ENCODE measurements at places on chromosomes 1 and 21.

- DNase-seq, result peak; percentile 60
Measured at GRCh38 chr1:15684042-15684461, at the start of gene PLEKHM2. TSS of gene PLEKHM2 (plus strand) at chr1:15684320. CDS start at chr1:15684559, 239 bp downstream.

DNA sequence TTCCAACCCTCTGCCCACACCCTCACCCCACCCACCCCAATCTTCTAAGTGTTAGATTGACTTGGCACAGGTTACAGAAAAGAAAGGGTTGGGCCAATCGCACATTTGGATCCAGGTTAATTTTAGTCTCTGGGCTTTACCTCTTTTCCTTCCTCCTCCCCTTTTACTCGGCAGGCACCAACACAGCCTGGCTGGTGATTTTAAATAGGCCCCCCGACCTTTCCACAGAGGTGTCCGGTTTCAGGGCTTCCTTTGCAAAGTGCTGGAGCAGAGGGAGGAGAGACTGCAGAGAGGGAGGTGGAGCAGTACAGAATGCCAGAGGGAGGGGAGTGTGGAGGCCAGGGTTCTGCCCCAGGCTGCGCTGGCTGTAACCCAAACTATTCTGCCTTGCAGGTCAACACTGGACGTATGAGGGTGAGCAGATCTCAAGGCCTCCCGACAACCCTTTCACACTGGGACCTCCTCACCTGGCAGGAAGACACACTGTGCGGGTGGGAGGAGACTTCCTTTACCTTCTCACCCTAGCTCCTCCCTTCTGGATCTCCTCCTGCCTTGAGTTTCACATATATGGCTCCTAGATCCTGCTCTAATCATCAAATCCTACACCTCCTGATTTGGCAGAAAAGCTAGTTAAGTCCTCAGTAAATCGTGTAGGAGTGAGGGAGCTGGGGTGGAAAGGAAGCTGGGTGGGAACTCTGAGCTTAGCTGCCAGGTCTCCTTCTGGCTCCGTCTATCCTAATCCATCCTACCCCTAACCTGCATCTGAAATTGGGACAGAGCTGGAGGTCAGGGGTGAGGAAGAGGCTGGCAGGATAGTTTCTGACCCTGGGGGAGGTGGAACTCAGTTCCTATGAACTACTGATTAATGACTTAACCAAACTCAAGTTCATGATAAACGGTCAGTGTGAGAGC, 2.4 kb downstream of the CA14 start:
- DNase-seq, result no peak

DNA sequence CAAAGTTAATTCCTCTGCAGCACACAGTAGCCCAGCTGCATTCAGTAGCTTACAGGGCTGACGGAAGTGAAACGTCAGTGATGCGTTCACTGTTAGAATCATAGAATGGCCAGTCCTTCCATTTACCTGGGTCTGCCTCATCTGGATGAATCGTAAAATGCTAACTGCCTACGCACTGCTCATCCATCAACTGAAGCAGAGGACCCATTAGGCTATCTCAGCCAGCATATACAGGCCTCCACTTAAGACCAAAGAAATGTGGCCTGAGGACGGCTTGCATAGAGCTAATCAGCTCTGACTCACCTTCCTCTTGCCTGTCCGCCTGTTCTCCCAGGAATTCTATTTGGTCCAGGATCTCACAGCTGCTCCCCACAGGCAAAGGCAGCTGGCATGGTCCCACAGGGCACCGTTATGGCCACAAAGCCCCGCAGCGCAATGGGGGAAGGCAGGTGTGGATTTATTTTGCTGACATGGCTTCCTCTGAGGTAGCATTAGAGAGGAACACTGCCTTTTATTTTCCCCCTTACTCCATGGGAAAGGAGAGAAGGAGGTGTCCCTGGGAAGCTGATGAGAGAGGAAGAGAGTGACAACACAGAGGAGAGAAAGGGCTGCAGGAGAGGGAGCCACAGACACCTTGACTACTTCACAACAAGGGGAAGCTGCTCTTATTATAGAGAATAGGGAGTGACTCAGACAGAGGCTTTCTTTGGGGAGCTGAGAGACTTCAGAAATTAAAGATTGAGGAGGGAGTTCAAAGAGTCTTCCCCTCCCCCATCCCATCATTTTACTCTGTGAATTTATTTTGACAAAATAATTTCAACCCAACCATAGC, 177.6 kb downstream of the HHIPL2 start:
- peak; percentile 91 for DNase-seq

- no peak for DNase-seq
Measured at GRCh38 chr1:35795295-35795694, 12.5 kb upstream of the AGO4 start.

GRCh38 chr1:174426153-174426552, 21.6 kb upstream of the GPR52 start:
- DNase-seq, result no peak

DNA sequence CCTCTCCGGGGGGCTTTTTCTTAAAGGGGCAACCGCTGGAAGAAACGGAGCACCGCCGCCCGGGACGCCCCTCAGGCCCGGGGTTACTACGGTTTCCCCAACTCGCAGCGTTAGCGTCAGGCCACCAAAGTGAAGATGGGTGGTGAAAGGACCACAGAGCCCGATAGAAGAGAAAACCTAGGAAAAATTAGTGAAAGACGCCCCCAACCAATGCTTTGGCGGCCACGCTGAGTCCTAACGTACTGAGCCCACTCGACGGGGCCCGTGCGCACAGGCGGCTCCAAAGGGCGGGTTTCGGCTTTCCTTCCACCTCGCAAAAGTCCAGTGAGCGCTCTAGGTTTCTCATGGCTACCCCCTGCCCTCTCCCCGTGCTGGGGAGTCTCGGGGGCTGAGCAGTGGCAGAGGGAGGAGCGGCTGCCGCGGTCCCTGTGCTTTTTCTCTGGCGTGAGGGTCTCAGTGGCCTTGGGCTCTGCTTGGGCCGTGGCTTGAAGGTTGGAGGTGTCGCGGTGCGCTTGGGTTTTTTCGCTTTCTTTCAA, 12.2 kb upstream of the SPEN start:
- DNase-seq, result no peak

DNA sequence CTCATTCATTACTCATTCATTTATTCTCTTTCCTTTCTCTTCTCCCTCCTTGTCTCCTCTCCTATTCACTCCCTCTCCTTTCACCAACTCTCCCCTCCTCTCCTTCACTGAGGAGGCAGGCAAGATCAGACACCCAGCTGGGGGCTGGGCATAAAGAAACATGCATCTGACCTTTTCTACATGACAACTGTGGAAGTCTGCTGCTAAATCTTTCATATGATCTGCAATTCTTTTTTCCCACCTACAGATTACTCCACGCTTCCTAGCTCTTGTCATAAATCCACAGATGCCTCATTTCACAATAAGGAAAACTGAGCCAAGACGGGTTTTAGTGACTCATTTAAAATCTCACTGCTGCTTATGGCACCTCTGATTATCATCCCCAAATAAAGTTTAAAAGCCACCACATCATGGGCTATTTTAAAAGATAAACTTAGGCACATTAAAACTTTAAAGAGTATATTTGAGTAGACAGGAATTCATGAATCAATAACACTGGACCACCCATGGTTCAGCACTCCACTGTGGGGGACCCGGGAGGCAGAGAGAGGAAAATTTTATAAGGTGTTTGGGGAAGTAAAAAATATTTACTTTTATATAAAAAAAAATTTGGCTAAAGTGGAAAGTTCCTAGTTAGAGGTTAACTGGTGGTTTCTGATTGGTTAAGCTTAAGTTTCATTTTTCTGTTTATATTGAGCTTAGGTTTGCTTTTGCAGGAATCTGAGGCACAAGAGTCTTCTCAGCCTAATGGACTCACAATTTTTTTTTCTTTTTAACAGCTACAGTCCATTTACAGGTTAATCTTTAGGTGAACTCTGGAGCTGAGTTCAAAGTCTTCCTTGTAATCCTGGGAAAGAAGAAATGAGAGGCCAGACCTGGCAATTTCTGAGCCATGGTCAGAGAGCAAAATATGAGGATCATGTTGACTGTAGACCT, 55.8 kb upstream of the DNAH14 start:
- DNase-seq, result peak; percentile 45

DNA sequence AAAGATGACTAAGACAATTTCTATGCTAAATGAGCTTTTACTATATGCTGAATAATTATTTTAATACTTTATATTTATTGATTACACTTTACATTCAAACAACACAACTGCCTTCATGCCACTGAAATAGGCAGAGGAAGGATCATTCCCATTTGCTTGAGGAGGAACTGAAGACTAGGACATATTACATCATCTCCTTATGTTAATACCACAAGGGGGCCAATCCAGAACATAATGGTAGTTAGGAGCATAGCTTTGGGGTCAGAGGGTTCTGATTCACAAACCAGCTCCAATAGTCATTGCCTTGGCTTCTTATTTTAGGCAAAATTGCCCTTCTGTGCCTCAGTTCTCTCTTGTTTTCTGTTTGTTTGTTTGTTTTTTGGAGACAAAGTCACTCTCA, 306.5 kb downstream of the KCNH1 start:
- DNase-seq, result no peak

DNA sequence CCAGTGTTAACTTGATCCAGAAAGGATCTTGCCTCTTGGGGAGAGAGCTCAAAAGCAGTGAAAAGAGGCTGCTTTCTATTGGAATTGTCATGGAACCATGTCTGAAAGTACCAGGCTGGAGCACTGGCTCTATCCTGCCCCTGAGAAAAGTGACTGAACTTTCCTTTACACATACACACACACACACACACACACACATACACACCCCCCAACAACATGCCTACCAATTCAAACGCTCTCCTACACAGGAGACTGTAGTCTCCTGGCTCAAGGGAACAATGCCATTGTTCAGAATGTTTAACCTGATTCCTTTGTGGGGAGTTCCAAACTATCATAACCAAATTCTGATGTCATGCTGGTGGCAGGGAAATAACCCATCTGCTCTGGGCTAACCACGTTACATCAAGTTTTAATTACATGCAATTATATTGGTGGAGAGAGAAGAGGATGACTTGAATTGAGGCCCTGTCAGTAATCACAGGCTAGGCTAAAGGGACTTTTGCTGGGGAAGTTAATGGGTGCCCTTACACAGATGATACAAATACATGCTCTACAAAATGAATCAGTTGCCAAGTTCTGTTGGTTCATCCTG, 52.3 kb upstream of the DUSP10 start:
- peak; percentile 52 for DNase-seq

DNA sequence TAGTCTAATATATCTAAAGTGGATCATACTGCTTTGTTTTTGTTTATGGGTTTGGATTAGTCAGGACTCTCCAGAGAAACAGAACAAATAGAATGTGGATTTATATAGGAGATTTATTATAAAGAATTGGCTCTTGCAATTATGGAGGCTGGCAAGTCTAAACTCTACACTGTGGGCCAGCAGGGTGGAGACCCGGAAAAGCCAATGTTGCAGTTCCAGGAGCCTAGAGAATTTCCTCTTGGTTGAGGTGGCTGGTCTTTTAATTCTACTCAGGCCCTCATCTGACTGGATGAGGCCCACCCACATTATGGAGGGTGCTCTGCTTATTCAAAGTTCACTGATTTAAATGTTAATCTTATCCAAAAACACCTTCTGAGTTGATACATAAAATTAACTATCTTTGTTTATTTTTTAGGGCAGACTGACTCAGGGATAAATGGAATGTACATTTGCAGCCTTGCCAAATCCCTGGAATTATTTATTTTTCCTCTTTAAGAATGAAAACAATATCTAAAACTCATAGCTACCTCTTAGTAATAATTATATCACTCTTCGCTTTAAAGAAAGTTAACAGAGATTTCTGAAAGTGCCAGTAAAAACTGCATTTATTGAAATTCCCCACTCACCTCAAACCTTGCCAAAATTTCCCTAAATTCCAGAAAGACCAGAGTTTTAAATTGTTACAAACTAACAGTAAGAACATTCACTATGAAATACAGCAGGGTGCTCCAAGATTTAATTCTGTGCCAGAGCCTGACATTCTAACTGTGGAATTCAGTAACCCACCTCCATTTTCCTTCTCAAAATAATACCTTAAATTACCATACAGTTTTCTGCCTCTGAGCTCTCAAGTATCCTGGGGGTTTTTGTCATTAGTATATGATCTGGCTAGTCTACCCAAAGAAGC, 36.6 kb upstream of the SSX2IP start:
- DNase-seq, result peak; percentile 49

GRCh38 chr21:23694390-23694789, 1912.9 kb downstream of the MRPL39 start:
- DNase-seq, result no peak

DNA sequence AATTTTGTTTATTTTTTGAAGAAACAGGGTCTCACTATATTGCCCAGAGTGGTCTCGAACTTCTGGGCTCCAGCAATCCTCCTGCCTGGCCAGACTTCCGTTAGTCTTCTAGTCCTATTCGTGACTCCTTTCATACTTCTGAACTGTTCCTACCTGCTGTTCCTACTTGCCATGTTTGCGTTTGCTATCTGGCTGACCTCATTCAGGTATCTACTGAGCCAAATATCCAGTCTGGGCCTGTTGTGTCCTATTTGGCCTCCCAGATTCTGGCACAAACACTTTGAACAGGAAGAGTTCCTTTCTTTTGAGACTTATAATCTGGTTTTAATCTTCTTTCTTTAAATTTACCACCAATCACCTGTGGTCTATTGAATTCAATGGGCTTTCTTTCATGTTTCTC, 6.9 kb upstream of the NR1I3 start:
- no peak for DNase-seq
